ENCODE measurements at places on chromosomes 16 and 17.
A peak's percentile ranks its signal among the peaks of the same experiment; 100 is the strongest.

- DNase-seq: peak; percentile 19
Observed at GRCh38 chr17:46770818-46771560, 47.5 kb downstream of the WNT3 start.

DNA sequence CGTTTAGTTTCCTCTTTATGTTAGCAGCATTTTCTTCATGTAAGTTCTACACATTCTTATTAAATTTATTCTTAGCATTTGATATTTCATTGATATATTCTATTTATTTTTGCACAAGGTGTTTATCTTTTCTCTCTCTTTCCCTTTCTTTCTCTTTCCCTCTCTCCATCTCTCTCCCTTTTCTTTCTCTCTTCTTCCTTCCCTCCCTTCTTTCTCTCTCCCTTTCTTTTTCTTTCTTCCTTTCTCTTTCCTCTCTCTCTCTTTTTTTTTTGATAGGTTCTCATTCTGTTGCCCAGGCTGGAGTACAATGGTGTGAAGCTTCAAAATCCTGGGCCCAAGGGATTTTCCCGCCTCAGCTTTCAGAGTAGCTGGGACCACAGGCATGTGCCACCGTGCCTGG is 176.4 kb downstream of the AXIN2 start:
- no peak for DNase-seq

- no peak for DNase-seq
Observed at GRCh38 chr16:12260647-12261262, 284.2 kb downstream of the SNX29 start.

DNA sequence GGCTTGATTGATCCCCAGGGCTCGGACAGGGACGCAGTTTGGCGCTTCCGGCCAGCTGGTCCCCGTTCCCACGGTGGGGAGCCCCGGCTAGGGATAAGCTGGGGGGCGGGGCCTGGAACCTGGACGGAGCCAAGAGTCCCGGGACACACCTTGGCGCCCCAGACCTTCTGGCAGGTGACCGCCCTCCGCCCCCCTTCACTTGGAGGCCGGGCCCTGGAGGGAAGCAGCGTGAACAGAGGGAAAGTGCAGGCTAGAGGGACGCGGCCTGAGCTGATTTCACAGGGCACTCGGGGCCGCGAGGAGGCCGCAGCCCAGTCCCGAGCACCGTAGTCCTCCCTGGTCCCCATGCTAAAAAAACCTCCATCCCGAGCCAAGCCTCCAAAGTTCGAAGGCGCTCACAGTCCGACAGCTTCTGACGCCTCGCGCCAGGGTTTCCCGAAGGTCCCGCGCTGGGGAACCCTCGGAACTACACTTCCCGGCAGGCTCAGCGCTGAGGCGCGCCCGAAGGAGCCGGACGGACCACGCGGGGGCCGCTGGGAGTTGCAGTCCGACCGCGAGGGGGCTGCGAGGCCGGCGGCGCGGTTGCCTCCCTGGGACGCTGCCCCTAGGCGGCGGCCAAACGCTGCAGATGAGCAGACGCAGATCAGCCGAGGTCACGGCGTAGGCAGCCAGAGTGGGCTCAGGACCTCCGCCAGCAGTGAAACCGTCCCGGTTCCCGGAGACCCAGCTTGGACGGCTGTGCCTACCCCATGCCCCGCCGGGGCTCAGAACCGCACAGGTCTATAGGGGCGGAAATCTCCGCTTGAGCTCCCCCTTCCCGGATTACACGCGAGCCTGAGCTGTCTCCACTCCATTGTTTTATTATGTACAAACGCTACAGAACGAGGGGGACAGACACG is at the start of gene TBX6:
TBX6 (minus strand) TSS at position 451 of the 899 bp plus-strand sequence. CDS start 731 bp downstream, outside the sequence.
- DNase-seq: peak; percentile 85

DNA sequence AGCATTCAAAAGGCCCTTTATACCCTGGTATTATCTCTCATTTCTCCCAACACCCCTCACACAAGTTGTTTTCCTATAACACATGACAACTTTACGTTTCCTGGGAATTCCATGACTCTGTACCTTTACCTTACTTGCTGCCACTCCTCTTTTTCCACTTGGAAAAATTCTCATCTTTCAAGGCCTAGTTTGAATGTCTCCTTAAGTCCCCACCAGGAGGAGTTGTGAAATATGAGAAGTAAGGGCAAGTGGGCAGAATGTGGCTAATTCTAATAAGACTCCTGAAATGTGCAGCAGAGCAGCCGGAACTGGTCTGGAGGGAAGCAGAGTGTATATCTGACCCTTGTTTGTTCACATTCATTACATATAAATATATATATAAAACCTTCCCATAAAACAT is 39.7 kb downstream of the BRCA1 start:
- no peak for DNase-seq

DNA sequence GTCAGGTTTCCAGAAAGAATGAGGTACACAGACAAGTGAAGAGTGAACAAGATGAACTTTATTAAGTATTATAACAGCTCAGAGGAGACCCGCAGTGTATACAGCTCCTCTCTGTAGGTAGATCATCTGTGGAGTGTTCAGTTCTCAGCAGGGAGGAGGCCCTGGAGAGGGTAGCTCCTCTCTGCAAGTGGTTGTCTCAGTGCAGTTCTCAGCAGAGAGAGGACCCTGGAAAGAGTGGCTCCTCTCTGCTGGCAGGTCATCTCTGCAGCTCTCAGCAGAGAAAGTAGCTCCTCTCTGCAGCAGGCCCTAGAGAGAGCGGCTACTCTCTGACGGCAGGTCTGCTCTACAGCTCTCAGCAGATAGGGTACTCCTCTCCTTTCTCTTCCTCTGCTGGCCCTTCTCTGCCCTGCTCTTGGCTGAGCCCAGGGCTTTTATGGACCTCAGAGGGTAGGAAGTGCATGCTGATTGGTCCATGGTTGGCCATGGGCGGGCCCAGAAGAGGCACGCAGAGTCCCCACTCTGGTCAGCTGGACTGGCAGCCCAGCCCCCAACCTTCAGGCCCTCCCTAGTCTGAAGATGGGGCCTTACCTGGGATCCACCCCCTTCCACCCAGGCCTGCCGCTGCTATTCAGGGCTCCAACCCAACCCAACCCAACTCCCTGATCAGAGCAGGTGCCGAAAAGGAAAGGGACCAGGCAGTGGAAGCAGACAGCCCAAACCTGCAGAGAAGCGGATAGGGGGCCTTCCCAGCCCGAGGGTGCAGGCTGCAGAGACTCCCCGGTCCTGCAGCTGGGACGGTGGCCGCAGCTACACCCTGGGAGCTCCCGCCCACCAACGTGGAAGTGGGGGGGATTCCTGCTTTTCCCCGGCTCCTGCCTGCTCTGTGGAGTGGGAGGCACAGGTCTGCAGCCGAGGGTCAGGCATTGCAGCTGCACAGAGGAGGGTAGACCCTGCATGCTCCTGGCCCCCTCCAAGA is 18.5 kb upstream of the DNAJA2 start:
- DNase-seq: no peak

- no peak for DNase-seq
Observed at GRCh38 chr16:74743045-74743667, 31.5 kb downstream of the FA2H start.

- DNase-seq: no peak
Observed at GRCh38 chr17:67032382-67032781, 12.0 kb upstream of the CACNG1 start.

GRCh38 chr17:29663155-29663554 is 40.4 kb upstream of the CORO6 start:
- no peak for DNase-seq

DNA sequence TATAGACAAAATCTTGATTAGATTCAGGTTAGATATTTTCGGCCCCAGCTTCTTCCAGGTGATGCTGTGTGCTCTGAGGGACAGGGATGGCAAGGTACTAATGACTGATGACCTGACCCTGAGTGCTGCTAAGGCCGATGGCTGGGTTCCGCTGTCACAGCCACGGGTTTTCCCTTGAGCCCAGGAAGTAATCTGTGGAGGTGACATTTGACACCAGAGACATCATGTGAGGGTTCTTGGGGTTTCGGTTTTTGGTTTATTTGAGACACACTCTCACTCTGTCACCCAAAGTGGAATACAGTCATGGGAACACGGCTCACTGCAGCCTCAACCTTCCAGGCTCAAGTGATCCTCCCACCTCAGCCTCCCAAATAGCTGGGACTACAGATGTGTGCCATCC is 9.8 kb downstream of the OTOP3 start:
- DNase-seq: no peak

- DNase-seq: no peak
Observed at GRCh38 chr16:57903656-57904055, 67.3 kb downstream of the CNGB1 start.

- no peak for DNase-seq
Observed at GRCh38 chr17:534071-534691, 180.5 kb downstream of the VPS53 start.

DNA sequence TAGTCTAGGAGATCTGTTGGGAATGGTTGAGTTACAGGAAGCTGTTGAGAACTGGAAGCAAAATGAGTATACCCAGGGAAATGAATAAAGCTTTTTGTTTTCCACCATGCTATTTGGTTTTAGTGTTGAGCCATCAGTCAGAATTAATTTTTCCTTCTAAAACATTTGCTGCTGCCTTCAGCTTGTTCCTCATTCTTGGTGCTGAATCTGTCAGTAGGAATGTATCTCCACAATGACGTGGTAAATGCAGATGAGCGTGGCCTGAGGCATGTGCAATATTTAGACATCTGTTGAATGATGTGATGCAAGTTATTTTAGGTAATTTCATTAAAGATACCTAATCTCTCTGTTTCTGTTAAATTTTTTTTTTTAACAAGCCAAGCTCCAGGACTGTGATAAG is 10.9 kb downstream of the HAPSTR1 start:
- DNase-seq: no peak

DNA sequence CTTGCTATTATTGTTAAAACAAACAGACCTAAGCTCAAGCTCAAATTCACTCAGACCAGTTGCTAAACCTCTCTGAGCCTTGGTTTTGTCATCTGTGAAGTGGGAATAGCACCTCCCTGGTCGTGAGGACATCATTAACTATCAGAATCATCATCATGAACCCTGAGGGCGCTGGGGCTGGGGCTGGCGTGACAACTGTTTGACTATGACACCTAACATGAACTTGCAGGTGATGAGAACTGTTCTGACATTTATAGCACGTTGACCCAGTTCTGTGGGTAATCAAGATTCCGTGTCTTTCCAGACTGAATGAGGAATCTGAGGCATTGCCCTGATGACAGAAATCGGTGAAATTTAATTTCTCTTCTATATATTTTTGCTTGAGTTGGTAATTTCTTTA is 71.3 kb upstream of the CDH5 start:
- DNase-seq: no peak

GRCh38 chr17:80384078-80384960 is 30.6 kb upstream of the ENDOV start:
- DNase-seq: no peak

GRCh38 chr17:65049085-65049756 is 7.3 kb downstream of the GNA13 start:
- no peak for DNase-seq

DNA sequence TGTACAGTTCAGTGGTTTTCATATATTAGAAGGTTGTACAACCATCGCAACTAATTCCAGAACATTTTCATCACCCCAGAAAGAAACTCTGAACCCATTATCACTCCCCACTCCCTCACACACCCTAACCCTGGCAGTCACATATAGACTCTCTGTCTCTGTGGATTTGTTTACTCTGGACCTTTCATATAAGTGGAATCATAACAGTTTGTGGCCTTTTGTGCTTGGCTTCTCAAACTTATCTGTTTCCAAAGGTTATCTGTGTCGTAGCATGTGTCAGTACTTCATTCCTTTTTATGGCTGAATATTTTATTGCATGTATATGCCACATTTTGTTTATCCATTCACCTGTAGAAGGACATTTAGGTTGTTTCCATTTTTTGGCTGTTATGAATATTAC is 12.4 kb downstream of the TENT4B start:
- no peak for DNase-seq

DNA sequence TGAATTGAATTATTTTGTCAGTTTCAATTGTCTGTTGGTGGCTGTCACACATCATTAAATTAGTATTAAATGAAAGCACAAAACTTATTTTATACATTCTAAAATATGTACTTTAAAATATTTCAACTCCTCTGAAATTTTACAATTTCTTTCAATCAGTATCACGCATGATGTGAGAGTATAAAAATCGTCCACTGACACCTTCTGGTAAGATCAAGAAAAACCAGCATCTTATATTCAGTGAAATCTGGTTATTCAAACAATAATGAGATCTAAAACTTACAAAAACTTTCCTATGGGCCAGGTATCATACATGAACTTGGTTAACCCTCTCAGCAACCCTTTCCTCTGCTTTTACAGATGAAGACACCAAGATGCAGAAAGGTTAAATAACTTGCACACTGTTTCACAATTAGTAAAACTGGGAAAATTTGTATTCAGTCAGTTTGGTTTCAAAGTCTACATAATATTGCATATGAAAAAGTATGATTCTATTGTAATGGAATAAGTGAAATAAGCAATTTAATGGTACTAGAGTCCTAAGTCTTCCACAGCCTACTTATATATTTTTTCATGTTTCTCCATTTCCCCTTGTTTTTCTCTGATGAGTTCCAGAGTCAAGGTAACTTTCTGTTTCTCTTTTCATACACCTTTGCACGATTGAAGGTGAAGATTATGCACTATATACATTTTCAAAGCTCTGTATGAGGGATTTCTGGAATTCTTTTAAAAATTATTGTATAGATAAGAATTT is 58.7 kb downstream of the EFCAB5 start:
- DNase-seq: no peak

GRCh38 chr17:31481783-31482081 is 90.3 kb downstream of the RAB11FIP4 start:
- DNase-seq: no peak

DNA sequence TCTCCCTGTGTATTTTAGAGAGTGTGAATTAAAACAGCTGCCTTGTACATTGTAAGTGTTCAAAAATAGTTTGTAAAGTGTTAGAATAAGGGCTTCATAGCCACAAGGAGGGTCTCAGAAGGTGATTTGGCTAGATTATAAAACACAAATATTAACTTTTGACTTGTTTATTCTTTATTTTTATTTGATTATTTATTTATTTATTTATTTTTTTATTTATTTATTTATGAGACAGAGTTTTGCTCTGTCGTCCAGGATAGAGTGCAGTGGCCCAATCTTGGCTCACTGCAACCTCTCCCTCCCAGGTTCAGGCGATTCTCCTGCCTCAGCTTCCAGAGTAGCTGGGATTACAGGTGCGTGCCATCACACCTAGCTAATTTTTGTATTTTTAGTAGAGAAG is 111.5 kb upstream of the RBFOX1 start:
- DNase-seq: no peak

DNA sequence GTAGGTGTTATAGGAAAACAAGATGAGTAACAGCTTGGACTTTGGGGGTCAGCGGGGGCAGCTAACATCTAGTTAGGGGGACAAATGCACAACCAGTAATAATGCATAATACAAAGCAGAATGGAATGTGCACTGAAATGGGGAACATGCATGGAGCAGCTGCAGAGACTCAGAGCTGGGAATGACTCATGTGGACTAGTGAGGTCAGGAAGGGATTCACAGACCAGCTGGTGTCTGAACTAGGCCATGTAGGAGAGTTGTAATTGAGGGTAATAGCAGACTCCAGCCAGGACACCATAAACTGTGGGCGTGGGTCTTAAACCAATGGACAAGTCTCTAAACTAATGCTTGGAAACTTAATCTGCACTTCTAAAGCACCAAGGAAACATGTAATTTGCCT is 176.8 kb upstream of the ASIC2 start:
- DNase-seq: no peak

GRCh38 chr17:82333279-82334171 is at the start of gene SECTM1:
TSS of gene SECTM1 (minus strand) at chr17:82333766. CDS start at chr17:82327240, 6,526 bp downstream.
- no peak for DNase-seq

- no peak for DNase-seq
Observed at GRCh38 chr16:66444049-66444481, 17.0 kb downstream of the BEAN1 start.
